NCI-H1417 treated with DMSO at 0.1 percent for 48 hours (cell line): ENCODE measurements at places on chromosomes 5 and 9.

DNA sequence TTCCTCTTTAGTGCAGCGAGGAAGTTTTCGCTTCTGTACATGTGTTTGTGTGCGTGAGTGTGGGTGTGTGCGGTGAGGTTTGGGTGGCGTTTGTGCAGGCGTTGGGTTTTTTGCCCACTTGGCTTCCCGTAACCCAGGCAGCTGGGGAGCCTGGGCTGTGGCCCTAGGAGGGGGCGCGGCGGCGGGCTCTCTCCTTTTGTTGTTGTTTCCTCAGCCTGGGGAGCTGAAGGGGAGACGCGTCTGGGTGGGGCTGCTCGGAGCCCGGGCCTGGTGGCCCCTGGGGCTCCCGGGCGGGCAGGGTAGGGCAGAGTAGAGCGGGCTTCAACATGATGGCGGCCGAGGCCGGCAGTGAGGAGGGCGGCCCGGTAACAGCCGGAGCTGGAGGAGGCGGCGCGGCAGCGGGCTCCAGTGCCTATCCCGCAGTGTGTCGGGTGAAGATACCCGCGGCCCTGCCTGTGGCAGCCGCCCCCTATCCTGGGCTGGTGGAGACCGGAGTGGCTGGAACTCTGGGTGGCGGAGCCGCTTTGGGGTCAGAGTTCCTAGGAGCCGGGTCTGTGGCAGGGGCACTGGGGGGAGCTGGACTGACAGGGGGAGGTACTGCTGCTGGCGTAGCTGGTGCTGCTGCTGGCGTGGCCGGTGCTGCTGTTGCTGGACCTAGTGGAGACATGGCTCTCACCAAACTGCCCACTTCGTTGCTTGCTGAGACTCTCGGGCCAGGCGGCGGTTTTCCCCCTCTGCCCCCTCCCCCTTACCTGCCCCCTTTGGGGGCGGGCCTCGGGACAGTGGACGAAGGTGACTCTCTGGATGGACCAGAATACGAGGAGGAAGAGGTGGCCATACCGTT, 665 bp downstream of the RASA1 start:
- no peak for DNase-seq

DNA sequence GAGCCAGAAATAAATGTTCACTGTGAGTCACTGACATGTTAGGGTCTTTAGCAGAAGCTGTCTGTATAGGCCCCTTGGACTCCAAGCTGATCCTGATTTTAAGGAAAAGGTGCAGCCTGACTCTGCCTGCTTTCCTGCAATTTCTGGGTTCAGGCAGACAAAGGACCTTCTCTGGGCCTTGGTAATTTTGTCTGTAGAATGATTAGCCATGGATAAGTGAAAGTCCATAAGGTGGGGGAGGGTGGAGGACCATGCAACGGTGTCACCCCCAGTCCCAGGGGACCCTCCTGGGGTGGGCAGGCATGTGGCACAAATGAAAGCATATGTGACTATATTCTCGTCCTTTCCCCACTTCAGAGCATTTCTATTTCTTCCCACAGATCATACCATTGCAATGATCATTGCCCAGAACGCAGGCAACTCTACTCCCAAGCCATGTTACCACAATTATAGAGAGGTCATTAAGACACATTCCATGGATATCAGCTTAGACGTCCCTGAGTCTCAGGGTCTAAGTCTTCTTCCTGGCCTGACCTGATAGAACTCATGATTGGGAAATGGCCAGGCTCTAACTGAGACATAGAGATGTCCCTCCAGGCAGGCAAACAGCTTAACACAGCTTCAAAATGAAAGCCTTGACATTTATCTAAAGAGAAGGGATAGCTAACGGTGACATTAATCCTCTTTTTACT, 157.9 kb upstream of the ALDH1B1 start:
- DNase-seq = no peak

GRCh38 chr9:116115761-116116353, 37.7 kb upstream of the PAPPA start:
- no peak for DNase-seq

DNA sequence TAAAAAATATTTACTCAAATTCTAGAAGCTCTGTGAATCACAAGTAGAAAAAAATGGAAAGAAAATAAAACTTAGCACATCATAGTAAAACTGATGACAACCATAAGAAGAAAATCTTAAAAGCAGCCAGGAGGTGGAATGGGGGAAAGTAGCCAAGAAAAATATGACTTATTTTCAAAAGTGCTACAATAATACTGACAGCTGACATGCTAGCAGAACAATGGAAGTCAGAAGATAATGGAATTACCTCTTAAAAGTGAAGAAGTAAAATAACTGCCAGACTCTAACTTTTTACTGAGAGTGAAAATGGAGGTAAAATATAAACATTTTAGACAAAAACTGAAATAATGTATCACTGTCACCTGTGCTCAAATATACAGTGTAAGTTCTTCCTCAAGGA, 532.2 kb upstream of the SGCD start:
- DNase-seq = no peak

DNA sequence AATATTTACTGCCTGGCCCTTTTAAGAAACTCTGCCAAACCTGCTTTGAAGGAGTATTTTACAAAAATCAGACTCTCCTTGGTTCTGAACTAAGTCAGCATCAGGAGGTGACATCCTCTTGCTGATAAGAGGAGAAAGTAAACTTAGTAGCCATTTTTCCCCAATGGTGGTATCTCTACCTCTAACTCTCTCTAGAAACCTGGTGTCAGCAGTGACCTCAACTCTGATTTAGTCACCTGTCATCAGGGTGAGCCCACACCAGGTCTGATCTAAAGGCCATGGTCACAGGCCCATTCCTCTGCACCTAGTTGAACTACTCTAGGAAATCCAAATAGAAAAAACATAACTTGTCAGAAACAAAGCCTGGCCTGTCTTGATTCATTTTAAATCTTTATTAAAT, 4.2 kb downstream of the CARNMT1 start:
- DNase-seq = no peak

DNA sequence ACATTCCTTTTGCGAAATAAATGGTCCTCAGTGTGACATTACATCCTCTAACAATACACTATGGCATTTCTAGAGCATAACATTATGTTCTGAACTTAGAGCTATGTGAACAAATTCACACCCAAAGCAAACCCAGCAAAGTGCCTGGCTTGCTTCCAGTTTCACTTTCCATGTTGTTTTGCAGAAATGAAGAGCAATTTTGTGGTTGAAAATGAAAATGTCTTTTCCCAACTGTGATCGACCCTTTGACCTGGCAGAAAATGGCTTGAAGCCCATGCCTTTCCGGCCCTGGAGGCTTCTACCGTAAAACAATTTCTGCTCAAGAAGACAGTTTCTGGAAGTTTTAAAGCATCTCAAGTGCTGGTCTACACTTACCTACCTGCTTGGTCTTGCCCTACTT, 344.7 kb upstream of the RGMB start:
- no peak for DNase-seq
